PC-9 (cell line): ENCODE measurements at places on chromosomes 11 and 22. TPM values are rescaled to one million over a fixed set of nuclear protein-coding genes. Genes with fewer than 3 reads are reported as not detected.

Gene MAML2
- total RNA-seq: 17.7 and 28.3 TPM in 2 replicates

Gene DERL3
- 0.41 and 1.2 TPM in 2 replicates for total RNA-seq

Gene MAP4K2
- total RNA-seq: 32.6 and 34.3 TPM in 2 replicates

Gene MEN1
- total RNA-seq: 48.7 and 61.6 TPM in 2 replicates

Gene CNTF
- 2.1 and 3.4 TPM in 2 replicates for total RNA-seq

Gene OR51F1
- total RNA-seq: not detected in 2 replicates

DNA sequence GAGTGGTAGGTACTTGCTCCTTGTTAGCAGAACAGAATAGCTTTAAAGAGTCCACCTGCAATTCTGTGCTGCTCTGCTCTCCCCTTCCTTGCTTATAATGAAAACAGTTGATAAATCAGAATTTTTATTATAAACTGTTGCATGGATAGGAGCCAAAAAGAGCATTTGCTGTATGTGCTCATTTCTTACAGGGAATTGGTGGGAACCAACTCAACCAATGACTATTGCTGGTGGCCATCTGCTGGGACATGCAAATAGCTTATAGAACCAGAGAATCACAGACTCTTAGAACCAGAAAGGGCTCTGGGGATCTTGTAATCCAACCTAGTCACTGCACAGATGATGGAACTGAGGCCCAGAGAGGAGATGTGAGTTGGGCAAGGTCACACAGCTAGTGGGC lies 43.1 kb upstream of the NECTIN1 start:
- no peak for DNase-seq

DNA sequence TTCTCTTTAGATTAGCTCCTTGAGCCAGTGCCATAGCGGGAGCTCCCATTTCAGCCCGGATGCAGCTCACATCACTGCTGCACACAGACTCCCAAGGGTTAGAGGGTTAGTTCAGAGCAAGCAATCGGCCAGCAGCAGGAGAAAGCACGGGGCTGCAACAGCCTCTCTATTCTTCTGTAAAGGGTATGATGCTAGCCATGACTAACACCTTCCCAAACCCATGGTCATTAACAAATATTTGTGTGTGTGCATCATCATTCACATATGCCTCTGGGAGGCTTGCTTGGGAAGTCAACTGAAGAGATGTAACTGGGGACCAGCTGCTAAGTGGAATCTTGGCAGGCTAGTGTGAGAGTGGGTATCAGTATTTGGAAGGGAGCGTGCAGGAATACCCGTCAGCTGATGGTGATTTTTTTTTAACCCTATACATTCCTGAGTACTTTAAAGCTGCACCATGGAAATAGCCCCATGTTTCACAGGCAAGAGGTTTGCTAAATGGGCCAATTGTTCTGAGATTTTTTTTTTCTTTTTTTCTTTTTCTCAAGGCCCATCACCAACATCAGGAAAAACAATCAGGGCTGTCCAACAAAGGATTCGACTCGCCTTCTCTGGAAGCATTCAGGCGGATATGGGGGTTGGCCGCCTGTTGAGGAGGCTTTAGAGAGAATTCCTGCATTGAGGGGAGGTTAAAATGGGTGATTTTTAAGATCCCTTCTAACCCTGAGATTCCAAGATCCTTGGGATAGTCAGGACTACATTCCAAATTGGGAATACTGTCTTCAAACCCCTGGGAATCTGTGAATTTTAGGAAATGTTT lies 33.2 kb upstream of the CCDC89 start:
- DNase-seq: peak; percentile 34

- peak; percentile 87 for DNase-seq
Observed at GRCh38 chr22:47129902-47130635, 367.6 kb downstream of the TBC1D22A start.

DNA sequence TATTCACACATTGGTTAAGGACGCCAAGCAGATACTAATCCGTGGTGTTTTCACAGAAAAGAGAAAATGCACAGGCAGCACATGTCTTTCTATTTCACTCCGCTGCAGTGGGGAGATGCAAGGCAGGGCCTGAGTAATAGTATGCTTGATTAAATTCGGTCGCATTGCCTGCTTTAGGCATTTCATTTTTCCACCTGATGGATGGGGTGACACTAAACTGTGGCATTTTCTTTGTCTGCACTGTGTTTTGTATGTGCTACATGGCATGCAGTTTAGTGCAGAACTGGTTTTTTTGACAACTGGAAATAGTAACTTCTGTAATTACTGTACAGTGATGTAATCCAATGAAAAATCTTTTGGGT lies 94.9 kb downstream of the SLC17A6 start:
- no peak for DNase-seq

- DNase-seq: no peak
Observed at GRCh38 chr11:2122907-2123627, 16.1 kb downstream of the IGF2 start.

DNA sequence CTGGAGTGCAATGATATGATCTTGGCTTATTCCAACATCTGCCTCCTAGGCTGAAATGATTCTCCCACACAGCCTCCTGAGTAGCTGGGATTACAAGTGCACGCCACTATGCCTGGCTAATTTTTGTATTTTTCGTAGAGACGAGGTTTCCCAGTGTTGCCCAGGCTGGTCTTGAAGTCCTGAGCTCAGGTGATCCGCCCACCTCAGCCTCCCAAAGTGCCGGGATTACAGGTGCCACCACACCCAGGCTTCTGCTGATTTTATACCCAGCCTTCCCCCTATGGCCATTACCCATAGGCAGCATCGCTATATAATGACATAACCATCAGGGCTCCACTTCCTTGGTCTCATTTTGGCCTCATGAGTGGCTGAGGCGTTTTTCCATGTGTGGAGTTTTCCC lies 60.6 kb upstream of the RAB1B start:
- DNase-seq: no peak

- DNase-seq: peak; percentile 94
Observed at GRCh38 chr22:30250661-30251267, 4.2 kb upstream of the LIF start.

DNA sequence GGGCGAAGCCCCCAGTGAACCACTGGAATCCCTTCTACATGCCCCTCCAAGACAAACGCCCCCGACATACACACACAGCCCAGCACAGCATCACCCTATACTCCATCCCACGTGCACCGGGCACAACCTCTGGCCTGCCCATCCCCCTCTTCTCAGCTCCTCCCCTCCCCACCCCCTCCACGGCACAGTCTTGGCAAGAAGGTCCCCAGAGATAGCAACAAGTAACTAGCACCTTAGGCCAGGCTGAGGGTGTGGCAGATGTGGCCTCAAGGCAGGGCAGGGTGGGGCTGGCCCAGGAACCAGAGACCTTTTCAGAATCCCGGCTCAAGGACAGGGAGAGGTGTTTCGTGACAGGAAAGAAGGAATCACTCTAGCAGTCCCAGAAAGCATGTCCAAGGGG lies 54.3 kb downstream of the CYTH4 start:
- DNase-seq: peak; percentile 69
